GM13977 (cell line): ENCODE measurements at places on chromosomes 16 and 17.

- no peak for DNase-seq
Measured at GRCh38 chr17:54876656-54877195, 23.9 kb upstream of the TOM1L1 start.

DNA sequence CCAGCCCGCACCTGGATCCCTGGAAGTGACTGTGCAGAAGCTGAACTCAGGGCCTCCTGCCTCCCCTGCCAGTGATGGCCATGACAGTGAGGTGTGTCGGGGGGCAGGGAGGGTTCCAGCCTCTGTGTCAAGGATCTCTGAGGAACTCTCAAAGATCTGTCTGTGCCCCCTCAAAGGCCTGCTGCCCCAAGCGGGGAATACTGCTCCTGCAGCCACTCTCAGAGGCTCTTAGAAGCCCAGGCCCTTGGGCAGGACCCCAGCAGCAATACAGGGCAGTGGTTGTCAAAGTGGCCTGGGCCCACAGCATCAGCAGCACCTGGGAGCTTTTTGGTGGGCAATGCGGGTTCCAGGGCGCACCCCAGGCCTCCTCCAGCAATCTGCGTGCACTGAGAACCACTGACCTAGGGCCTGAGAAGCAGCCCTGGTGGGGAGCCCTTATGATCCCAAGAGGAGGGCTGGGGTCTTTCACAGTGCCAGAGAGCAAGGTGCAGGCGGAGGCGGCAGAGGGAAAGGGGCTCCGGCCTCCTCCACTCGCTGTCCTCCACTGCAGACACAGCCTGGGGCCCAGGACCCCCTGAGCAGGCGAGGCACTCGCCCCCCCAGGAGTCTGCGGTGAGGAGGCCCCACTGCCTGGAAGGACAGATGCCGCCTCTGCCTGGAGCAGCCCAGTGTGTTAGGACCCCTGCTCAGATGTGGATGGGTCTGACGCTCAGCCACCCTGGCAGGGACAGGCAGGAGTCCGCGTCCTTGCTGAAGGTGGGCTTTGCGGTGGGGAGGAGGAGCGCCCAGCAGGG lies 42.1 kb downstream of the ENGASE start:
- DNase-seq: no peak

GRCh38 chr17:9958586-9959281 lies 53.7 kb upstream of the RCVRN start:
- no peak for DNase-seq

DNA sequence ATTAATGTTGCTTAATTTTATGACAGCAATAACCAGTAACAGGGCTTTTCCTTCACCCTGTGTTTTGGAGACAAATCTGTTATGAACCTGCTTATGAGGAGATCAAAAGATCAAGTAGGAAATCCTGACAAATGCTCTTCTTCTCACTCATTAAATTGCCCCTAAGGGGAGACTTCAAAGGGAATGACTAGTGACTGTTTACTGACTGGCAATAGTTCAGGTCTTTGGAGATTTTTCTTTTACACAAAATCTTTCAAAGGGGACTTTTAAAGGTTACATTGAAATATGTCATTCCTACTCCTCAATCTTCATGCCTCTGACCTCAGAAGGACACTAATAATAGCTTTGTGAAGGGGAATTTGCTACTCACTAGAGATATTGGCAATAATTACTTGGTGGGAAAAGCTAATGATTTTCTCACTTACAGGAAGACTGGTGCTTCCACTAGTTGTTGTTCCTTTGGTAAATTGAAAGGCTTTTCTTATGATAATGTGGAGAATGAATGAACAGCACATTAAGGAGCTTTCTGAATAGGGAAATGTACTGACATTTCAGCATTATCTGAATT lies 292.9 kb upstream of the CA10 start:
- DNase-seq: no peak

DNA sequence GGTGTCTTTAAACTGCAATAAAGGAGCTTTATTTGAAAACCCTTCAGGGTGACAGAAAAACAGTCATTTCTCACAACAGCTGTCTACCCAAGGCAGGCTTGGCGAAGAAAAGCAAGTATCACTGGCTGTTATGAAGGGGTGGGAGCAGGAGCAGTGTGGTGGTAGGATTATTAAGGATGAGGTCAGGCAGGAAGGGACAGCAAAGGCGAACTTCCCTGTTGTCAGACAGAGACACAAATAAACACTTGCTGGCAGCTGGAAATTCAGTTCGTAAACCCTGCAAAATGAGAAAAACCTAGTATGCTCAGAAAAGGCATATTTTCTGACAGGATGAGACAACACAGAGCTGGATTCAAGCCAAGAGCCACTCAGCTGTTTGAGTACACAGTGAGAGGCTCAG lies 416.3 kb upstream of the CDH5 start:
- DNase-seq: no peak

DNA sequence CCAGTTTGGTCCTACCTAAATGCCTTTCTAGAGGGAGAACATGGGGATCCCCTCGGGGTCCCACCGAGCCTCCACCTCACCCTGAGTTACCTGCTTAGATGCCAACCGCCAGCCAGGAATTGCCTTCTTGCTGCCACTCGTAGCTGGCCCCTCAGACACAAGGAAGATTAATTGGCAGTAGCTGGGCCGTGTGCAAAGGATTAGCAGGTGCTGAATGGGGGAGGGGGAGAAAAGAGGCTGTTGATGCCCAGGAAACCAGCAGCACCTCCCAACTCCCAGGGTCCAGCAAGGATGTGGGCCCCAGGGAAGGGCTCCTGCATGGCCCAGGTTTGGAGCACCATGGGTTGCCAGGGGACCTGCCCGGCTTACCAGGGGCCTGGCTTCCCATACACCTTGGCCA lies at the start of gene CNGB1:
TSS of gene CNGB1 (minus strand) at position 159 of the 400 bp plus-strand sequence. CDS start 3,842 bp downstream, outside the sequence.
- DNase-seq: no peak

GRCh38 chr17:64016231-64016784 lies 4.1 kb downstream of the ICAM2 start:
- DNase-seq: no peak

- DNase-seq: no peak
Measured at GRCh38 chr16:64417711-64418227, 704.1 kb downstream of the CDH11 start.

DNA sequence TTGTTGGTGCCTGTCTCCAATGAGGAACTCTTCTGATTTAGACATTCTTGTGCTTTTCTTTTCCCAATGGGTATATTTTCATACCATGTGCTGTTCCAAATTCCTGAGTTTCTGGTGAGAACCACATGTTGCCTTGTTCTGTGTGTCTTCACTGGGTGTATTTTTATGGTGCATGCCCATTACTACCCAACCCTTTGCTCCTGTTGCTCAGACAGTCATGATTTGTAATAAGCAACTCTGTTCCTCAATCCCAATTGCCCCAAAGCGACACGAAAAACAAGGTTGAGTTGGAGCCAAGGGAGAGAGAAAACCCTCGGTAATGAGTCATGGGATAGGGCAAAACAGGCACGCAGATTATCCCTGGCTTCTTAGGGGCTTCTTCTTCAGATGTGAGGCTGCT lies 101.8 kb downstream of the ABCA8 start:
- no peak for DNase-seq

- DNase-seq: no peak
Measured at GRCh38 chr17:70407506-70407905, 238.2 kb downstream of the KCNJ2 start.

GRCh38 chr17:41523787-41524186 lies 4.3 kb downstream of the KRT19 start:
- DNase-seq: no peak

- no peak for DNase-seq
Measured at GRCh38 chr17:80773243-80773991, 218.2 kb upstream of the CHMP6 start.

DNA sequence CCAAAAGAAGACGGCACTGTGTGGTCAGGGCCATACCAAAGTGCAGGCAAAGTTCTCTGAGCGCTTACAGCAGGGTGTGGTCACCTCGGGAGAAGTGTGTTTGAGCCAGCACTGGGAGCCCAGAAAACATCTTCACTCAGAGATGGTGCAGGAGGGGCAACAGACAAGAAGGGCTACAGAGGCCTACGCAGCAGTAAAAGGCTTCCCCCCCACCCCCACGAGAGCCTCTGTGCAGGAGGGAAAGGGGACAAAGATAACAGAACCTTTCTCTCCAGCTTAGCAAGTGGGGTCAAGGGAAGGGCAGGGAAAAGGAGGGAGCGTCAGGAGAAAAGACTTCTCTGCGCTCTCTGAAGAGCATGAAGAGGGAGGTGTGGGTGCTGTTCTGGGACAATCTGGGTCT lies 2.8 kb downstream of the VAT1 start:
- DNase-seq: no peak

DNA sequence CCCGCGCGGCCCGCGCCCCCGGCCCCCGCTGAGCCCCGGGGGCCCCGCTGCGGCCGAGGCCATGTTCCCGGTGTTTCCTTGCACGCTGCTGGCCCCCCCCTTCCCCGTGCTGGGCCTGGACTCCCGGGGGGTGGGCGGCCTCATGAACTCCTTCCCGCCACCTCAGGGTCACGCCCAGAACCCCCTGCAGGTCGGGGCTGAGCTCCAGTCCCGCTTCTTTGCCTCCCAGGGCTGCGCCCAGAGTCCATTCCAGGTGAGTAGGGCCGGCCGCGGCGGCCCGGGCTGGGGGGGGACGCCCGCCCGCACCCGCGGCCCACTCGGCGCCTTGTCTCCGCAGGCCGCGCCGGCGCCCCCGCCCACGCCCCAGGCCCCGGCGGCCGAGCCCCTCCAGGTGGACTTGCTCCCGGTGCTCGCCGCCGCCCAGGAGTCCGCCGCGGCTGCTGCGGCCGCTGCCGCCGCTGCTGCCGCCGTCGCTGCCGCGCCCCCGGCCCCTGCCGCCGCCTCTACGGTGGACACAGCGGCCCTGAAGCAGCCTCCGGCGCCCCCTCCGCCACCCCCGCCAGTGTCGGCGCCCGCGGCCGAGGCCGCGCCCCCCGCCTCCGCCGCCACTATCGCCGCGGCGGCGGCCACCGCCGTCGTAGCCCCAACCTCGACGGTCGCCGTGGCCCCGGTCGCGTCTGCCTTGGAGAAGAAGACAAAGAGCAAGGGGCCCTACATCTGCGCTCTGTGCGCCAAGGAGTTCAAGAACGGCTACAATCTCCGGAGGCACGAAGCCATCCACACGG lies 504 bp downstream of the MAZ start:
- DNase-seq: peak; percentile 62

DNA sequence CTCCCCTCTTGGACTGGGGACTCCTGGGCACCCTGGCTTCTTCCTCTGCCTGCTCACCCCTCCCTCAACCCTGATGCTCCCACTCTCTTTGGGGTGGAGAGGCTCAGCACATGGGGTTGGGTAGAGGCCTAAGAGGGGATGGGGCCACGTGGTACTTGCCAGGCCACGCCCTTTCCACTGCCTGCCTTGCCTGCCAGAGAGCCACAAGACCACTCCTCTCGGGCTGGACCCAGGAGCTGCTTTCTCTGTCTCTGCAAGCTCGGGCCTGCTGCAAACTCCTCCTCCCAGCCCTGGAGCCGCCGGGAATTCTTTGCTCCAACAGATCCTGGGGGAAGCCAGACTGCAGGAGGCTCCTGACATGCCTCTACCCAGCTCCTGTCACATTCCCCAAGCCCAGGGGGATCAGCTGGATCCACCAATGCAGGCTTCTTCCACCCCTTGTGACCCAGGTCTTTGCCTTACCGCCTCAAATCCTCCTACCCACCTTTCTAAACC lies 11.8 kb downstream of the DLX4 start:
- no peak for DNase-seq

DNA sequence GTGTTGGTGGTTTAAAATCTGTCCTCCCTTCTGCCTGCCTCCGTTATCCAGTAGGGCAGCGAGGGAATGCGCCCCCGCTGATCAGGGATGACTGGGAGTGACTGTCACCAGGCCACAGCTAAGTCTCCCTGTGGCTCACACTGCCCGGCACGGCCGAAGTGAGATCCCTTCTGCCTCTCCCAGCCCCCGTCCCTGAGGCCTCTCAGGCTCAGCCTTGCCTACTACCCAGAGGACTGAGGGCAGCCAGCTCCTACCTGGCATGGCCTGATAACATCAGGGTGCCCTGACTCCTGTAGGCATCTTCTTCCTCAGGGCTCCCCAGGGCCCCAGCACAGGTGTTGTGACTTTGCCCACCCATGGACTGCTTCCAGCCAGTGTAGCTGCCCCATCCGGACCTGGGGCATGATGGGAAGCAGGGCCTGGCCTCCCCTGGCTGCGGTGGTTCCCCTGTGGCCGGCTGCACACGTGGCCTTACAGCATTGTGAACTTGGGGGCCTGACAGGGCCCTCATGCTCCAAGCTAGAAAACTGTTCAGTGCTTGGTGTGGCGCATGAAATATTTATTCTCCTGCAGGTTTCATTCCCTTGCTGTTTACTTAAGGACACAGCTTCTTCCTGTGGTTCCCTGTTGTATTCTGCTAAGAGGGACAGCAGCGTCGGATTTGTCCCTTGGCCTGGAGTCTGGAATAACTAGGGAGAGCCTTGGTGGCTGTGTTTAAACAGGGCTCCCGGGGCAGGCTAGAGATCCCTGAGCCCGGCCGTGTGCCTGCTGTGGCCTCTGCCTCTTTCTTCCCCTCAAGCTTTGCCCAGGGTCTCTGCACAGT lies 30.0 kb downstream of the GINS2 start:
- no peak for DNase-seq

DNA sequence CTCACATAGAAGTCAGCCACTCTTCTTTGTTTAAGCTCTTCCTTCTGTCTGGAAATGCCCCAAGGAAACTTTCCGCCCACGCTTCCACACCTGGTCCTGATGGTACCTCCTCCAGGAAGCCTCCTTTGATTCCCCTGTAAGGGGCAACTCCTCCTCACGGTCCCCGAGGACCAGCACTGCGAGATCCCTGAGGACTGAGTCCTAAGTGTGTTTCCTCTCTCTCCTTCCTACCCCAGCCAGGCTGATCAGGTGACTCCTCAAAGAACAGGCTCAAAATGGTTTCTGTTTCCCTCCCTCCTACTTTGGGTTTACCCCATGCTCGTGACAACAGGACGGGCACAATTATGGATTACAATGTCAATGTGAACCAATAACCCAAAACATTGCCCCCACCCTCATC lies 63.0 kb upstream of the MED9 start:
- no peak for DNase-seq

- DNase-seq: no peak
Measured at GRCh38 chr16:11869353-11870228, 18.2 kb upstream of the RSL1D1 start.

DNA sequence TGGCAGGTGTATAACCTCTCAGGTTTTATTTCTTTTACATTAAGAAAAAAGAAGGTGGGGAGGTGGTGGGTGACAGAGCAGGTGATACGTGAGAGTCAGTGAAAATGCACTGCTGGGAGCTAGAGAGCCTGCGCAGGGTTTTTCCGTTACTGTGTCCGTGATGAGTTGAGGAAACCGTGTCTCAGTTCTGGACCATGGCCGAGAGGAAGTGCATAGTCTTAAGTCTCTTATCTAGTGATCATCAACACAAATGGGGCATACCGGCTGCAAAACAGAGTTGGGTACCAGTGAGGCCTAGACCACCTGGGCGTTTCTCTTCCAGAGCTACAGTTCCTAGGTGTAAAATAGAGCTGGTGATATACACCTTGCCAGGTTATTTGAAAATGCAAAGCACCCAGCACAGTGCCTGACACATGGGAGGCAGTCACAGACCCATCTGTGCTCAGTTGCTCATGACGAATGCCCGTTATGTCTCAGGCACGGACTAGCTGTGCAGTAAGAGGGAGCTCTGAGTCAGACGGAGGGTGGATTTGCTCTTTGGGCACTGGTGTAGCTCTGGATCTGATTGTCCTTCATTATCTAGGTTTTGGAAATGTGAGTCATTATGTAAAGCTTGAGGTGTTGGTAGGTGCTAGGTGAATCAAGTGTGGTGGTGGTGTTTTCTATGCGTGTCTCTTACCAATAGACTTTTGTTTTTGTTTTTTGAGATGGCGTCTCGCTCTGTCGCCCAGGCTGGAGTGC lies 60.9 kb downstream of the RPTOR start:
- DNase-seq: peak; percentile 85

GRCh38 chr16:66211651-66212050 lies 154.8 kb upstream of the CDH5 start:
- DNase-seq: no peak
